ENCODE measurements at places on chromosomes 6 and 20. TPM values are rescaled to one million over a fixed set of nuclear protein-coding genes. Genes with fewer than 3 reads are reported as not detected.

SLC26A8 gene
- total RNA-seq, result 0.21 TPM

PTPN1 gene
- total RNA-seq, result 31.0 TPM

C4B gene
- 6.1 TPM for total RNA-seq

RANBP9 gene
- total RNA-seq, result 33.4 TPM

GPSM3 gene
- total RNA-seq, result 0.74 TPM

SEMG2 gene
- 0.13 TPM for total RNA-seq

FAM217A gene
- total RNA-seq, result 0.16 TPM

SIRPD gene
- total RNA-seq, result 0.14 TPM

SLC22A3 gene
- total RNA-seq, result 2.8 TPM

TBXT gene
- total RNA-seq, result not detected

LTV1 gene
- 43.1 TPM for total RNA-seq

GPR6 gene
- not detected for total RNA-seq

YTHDF1 gene
- total RNA-seq, result 41.2 TPM

FAM83C gene
- total RNA-seq, result 0.19 TPM

CLVS2 gene
- total RNA-seq, result 0.31 TPM

CALHM6 gene
- 0.82 TPM for total RNA-seq

GPX5 gene
- not detected for total RNA-seq

COL9A3 gene
- total RNA-seq, result 1.7 TPM

COL9A1 gene
- 6.7 TPM for total RNA-seq
